CD4-positive, alpha-beta memory T cell (primary cell): ENCODE measurements at places on chromosomes 3 and 15.
A peak's percentile ranks its signal among the peaks of the same experiment; 100 is the strongest.

GRCh38 chr15:44289259-44289790 lies 806 bp downstream of the GOLM2 start:
- peak; percentile 7 for DNase-seq

DNA sequence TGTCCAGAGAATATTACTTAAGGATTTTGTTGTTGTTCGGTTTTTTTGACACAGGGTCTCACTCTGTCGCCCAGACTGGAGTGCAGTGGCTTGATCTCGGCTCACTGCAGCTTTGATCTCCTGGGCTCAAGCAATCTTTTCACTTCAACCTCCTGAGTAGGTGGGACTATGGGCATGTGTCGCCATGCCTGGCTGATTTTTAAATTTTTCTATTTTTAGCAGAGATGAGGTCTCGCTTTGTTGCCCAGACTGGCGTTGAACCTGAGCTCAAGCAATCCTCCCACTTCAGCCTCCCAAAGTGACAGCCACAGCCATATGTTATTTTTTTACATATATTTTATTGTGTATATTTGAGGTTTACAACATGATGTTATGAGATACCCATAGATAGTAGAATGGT lies 86.8 kb upstream of the UMPS start:
- DNase-seq, result no peak

GRCh38 chr3:161413855-161414210 lies 42.5 kb upstream of the SPTSSB start:
- DNase-seq, result no peak

GRCh38 chr3:59429198-59429597 lies 379.4 kb upstream of the CFAP20DC start:
- no peak for DNase-seq

GRCh38 chr15:75063338-75063737 lies 39.9 kb downstream of the PPCDC start:
- DNase-seq, result no peak

DNA sequence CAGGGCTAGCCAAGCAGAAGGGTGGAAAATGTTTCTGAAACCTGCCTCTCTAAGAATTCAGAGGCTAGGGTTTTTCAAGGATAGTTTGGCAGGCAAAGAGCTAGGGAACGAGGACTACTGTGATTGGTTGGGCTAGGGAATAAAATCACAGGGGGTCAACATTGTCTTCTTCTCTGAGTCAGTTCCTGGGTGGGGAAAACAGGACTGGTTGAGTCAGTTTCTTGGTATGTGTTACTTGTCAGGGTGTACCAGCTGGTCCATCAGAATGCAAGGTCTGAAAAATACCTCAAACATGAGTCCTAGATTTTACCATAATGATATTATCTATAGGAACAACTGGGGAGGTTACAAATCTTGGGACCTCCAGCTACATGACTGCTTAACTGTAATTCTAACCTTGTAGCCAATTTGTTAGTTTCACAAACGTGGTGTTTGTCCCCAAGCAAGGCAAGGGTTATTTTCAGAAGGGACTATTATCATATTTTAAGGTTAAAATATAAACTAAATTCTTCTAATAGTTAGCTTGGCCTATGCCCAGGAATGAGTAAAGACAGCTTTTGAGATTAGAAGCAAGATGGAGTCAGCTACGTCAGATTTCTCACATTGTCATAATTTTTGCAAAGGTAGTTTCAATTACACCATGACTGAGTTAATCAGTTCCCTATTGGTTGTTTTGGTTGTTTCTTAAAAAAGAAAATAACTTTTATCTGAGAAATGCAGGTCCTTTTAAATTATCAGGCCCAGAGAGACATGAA lies 231.5 kb downstream of the ALCAM start:
- DNase-seq, result no peak

GRCh38 chr3:150978566-150979148 lies 6.1 kb upstream of the CLRN1 start:
- DNase-seq, result no peak

- DNase-seq, result no peak
Measured at GRCh38 chr3:17518189-17519059, 224.0 kb downstream of the TBC1D5 start.

- no peak for DNase-seq
Measured at GRCh38 chr3:154666542-154666941, 236.6 kb upstream of the GPR149 start.

- no peak for DNase-seq
Measured at GRCh38 chr15:66679657-66680108, 22.4 kb upstream of the SMAD6 start.

GRCh38 chr15:32936283-32936918 lies 218.6 kb downstream of the GREM1 start:
- DNase-seq, result no peak

- DNase-seq, result no peak
Measured at GRCh38 chr3:184335291-184335660, 2.1 kb upstream of the FAM131A start.

- DNase-seq, result no peak
Measured at GRCh38 chr15:78438619-78439285, 736 bp downstream of the IREB2 start.

DNA sequence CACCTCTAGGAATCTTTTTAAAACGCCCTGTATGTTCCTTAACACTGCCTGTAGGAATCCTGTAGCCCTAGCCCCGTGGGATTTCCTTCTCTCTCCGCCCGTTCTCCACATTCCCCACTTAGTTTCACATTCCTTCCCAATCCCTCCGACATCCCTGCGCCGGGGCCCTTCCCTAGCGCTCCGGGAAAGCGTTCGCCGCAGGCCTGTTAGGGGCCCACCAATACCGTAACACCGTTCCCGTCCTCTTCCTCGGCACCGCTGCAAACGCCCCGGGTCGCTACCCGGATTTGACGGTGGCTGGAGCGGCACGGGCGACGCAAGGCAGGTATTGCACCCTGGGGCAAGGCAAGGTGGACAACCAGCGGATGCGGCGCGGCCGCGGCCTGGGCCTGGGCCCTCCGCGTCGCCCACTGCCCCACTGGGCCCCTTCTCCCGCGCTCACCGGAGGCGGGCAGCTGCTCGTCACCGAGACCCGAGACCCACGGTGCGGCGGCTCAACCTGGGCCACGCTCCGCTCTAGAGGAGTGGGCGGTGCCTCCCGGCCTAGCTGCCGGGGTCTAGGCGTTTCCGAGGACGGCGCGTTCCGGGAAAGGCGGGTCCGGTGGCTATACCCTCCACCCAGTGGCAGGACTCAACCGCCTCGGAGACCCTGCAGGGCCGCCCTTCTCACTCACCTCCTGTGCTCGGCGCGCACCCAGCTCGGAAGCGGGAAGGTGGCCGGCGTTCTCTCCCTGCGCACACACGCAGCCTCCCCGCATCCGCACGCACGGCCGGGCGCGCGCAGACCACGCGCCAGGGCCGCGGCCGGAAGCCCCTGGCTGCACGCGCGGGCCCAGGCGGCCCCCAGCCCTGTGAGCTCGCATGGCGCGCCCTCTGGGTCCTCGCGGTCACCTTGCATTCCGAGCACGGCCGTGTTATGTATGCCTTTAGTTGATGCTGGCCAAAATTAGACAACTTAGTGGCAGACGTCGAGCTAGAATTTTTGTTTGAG lies at the start of gene B3GALNT1:
TSS of gene B3GALNT1 (minus strand) at position 789 of the 991 bp plus-strand sequence. CDS start 18,595 bp downstream, outside the sequence.
- DNase-seq, result peak; percentile 4

DNA sequence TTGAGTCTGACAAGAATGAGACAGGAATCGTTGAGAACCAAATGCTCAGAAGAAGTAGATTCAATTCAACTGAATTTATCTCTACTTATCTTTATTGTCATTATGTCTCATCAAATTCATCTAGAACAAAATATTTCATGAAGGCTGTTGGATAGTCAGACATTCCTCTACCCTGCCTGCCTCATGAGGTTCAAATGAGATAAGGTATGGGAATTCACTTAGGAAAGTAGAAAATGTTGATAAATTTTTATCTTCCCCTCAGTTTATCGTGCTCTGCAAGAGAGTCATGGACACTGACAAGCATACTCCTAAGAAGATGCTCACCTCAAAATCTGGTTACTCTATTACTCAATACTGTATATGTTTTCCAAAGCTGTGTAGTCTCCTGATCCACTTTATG lies 149.7 kb upstream of the CDIN1 start:
- DNase-seq, result no peak

- no peak for DNase-seq
Measured at GRCh38 chr3:17946619-17947018, 204.2 kb upstream of the TBC1D5 start.

DNA sequence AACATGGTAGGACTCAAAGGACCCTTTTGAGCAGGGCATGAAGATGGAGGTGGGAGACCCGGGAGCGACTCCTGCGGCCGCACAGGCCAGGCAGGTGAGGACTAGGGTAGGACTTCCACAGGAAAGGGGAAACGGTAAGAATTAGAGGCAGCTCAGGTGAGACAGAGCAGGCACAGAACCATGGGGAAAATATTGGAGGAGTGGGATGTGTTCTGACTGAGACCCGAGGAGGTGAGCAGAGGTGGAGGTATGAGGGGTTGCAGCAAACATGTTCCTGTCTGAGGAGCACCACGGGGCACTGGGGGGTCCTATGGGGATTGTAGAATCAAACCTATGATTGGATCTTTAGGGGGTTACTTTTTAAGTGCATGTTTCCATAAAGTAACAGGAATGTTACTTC lies 1.4 kb upstream of the ISG20 start:
- no peak for DNase-seq
